ENCODE measurements at places on chromosomes 7 and 10.

DNA sequence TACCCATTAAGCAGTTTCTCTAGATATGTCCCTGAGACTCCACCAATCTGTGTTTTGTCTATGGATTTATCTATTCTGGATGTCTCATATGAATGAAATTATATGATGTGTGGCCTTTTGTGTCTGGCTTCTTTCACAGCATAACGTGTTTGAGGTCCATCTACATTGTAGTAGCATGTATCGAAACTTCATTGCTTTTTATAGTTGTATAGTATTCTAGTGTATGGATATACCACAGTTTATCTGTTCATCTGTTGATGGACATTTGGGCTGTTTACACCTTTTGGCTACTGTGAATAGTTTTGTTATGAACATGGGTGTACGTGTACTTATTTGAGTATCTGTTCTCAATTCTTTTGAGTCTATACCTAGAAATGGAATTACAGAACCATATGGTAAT is 9.6 kb downstream of the KAT6B start:
- DNase-seq, result no peak

- no peak for DNase-seq
These were observed 30.9 kb upstream of the KLHL7 start for GRCh38 chr7:23074443-23075261.

- DNase-seq, result no peak
These were observed 228.7 kb upstream of the CCDC6 start for GRCh38 chr10:60135020-60135419.

DNA sequence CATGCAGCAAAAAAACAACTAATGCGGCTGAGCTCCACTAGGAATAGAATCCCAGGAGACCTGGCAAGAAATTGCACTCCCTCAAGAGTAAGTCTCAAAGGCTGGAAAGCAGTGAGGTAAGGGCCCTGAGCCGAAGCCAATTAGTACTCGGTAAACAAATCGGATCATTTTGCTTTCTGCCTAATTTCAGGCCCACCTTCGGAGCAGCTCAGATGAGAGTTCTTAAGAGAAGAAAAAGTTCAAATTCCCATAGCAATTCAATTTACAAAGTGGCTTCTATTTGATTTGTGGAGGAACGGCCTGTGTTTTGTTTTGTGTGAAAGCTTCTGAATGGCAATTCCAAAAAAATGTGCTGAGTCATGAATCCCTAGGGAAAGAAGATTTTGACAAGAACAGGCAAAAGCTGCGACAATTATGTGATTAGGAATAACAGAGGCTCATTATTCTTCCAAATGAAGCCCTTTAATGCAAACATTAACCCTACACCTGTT is 60.9 kb downstream of the SLC16A9 start:
- no peak for DNase-seq

DNA sequence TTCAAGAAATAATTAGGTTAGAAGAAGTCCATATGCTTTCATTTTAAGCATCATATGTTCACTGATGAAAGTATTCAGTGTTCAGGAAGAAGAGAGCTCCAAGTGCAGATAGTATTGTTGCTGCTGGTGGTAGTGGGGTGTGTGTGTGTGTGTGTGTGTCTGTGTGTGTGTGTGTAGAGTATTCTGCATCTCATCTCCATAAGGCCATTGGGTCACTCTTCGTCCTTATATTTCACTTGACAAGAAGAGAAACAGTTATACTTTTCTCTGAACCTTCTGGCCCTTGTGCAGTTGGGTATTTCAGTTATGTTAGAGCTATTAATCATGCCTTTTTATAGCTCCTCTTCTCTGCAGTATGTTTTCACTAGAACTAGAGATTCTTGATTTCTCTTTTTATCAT is 26.2 kb downstream of the ADAM22 start:
- no peak for DNase-seq

DNA sequence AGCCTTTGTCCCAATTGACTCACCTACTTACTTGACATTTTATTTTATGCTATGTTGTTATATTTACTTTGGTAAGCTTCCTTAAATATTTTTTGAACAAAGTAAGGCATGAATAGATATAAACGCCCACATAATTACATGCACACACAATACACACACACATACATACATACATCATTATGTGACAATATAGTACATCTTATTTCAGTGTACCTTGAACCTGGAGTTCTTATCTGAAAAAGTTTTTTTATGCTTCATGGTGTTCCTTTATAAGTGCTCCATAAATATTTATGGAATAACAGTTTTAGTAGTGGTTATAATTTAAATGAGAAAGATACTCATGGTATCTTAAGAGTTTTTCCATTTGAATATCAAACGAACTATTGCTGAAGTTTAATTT is 102.8 kb upstream of the MTPN start:
- DNase-seq, result no peak

GRCh38 chr7:123661765-123662164 is 6.1 kb downstream of the LMOD2 start:
- DNase-seq, result no peak

GRCh38 chr7:50321487-50322067 is 17.1 kb downstream of the IKZF1 start:
- no peak for DNase-seq

DNA sequence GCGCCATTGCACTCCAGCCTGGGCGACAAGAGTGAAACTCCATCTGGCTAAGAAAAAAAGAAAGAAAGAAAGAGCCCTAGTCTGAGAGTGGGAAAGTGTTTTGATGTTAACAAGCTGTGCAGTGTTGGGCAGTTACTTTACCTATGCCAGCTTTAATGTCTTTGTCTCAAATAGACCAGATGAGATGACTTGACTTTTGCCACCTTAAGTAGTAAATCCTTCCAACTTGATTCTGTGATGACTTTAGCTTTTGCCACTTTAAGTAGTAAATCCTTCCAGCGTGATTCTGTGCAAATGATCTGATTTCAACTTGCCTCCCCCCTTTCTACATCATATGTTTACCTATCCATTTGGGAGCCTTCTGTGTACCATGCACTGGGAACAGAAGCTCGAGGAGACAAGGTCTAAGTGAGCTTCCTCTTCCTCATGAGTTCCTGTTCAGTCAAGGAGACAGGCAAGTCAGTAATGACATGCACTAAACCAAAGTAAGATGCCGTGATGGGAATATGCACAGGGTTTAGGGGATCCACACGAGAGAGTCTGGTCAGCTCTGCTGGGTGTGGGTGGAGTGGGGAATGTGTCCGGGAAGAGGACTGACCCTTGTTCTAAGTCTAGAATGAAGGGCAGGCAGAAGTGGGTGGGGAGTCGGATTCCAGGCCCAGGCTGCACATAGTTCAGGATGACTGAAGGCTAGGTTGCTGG is 17.2 kb downstream of the INPP5F start:
- DNase-seq, result no peak

DNA sequence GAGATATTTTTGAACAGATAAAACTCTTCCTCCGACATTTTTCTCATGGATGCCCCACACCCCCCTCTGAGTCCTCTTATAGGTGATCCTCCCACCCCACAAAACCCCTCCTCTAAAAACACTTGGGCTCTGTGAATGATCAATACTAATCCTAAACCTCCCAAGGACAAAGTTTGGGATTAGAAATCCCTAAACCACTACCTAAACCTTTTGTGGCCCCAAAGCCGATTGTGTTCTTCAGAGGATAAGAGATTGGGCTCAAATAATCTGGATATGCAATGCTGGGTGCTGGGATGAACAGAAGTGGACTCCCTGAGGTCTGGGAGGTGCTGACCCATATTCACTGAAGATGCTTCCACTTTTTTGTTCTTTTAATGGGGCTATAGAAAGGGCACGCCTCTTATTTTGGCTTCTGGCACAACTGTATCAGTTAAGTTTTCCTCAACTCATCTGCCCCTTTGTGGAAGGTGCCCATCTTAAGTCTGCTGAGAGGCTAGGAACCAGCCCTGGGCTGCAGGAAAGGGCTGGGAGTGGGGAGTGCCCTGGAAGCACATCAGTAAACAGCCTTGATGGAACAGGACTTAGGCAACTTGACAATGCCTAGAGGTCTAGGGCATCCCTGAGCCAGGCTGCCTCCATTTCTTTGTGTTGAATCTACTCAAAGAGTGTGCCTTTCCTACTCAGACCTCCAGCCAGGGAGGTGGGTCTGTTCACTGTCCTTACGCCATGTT is at the start of gene OPN1SW:
Gene OPN1SW, minus strand, starts transcription at position 51 of the 731 bp plus-strand sequence. Its CDS starts 13 bp downstream, at position 38.
- no peak for DNase-seq

Measured in femur (tissue), 1 donor.